ENCODE measurements at places on chromosomes 6 and 20.

- no peak for DNase-seq
Measured at GRCh38 chr20:16417001-16417400, 156.2 kb downstream of the KIF16B start.

DNA sequence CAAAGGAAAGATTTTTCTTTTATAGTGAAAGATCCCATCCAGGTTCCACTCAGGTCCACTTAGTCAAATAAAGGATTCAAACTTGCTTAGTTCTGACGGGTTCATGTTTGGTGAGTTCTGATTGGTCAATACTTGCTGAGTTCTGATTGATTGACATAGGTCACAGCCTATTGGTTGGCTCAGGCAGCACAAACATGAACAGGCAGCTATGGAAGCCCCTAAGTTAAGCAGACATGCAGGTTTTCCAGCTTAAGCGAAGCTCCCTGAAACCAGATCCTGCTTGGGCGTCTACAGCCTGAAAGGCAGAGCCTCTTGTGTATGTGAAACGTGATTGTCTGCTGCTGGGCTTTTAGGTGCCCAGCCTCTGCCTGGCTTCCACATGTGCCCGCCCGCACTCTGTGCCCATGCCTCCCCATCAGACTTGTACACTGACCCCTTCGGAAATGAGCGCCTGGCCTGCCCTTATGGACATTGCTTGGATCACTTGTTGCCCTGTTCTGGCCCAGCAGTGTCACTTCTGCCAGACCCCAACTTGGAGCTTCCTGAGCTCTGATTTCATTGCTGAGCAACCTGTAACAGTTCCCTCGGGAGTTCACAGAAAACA lies 45.4 kb upstream of the ECI2 start:
- no peak for DNase-seq

DNA sequence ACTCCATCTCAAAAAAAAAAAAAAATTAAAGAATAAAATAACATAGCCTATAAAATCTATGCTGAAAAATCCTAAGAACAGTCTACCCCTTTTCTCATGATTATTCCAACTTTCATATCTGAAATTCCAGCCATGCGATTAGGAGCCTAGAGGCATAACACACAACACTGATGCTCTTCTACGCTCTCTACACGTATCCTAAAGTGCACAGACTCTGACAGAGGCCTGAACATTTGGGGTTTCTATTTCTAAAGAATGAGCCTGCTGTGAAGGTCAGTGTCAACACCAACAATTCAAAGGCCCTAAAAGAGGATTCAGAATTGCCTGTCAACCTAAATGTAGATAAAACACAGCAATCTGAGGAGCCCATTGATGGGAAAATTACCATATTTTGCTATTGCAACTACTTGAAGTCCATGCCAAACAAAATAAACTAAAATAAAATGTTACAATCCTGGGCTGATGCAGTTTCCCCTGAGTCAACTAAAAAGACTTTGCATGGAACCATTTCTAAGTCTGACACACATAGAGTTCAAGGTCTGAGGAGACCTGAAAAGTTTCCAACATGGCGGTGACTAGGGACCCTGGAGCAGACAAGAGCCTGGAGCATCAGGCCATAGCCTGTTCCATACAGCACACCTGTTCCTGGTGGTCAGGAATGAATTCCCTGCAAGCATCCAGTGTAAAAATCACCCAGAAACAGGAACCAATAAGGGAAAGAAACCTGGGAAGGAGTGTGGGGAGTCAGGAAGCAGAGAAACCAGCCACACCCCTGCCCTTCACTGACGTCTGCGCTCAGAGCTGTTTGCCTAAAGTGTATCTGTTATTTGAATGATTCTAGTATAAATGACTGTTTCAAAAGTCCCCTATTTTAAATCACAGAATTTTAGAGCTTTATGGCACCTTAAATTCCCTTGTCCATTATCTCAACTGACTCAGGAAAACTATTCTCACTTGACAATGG lies 11.8 kb downstream of the NINL start:
- DNase-seq: no peak

DNA sequence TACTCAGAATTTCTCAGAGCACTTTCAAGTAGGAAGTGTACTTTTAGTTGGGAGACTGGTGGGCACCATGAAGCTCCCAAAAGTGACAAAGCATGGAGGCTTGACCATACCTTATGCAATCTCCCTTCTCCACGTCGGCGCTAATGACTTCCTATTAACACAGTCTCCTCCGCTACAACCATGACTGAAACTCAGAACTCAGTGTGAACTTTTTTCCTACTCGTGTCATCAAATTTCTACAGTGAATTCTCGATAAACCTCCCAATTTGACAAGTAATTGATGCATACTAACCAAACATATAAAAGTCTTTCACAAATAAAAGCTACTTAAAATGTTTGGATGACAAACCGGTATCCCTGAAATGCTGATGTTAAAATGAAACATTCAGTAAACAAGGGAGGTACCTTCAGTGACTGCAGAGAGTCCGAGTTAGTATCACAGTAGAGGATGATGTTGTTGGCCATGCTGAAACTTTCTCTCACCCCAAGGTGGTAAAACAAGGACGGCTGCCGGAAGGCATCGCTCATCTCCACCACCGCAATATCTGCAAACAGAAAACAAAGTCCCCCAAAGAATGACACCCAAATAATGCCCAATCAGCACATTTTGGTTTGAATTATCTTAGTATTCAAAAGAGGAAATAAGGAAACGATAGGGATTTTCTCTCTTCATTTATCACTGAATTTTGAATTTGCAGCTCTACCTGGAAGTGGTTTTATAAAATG lies 72.1 kb downstream of the MAP3K5 start:
- DNase-seq: no peak

GRCh38 chr20:41363601-41364000 lies 3.0 kb downstream of the EMILIN3 start:
- DNase-seq: no peak

Data from activated CD8-positive, alpha-beta memory T cell treated with anti-CD3 and anti-CD28 coated beads, Interleukin-2, amount 50 U/mL, for 4 hours (primary cell).